ENCODE measurements at places on chromosomes 4 and X.

- DNase-seq: peak; percentile 74
Observed at GRCh38 chr4:188819233-188819632, 680.0 kb downstream of the TRIML1 start.

GRCh38 chrX:18828832-18829404 is 121.5 kb downstream of the PPEF1 start:
- peak; percentile 35 for DNase-seq

- no peak for DNase-seq
Observed at GRCh38 chr4:7087036-7087435, 19.2 kb upstream of the GRPEL1 start.

GRCh38 chr4:41216294-41217019 is 2.1 kb upstream of the APBB2 start:
- DNase-seq: peak; percentile 65

DNA sequence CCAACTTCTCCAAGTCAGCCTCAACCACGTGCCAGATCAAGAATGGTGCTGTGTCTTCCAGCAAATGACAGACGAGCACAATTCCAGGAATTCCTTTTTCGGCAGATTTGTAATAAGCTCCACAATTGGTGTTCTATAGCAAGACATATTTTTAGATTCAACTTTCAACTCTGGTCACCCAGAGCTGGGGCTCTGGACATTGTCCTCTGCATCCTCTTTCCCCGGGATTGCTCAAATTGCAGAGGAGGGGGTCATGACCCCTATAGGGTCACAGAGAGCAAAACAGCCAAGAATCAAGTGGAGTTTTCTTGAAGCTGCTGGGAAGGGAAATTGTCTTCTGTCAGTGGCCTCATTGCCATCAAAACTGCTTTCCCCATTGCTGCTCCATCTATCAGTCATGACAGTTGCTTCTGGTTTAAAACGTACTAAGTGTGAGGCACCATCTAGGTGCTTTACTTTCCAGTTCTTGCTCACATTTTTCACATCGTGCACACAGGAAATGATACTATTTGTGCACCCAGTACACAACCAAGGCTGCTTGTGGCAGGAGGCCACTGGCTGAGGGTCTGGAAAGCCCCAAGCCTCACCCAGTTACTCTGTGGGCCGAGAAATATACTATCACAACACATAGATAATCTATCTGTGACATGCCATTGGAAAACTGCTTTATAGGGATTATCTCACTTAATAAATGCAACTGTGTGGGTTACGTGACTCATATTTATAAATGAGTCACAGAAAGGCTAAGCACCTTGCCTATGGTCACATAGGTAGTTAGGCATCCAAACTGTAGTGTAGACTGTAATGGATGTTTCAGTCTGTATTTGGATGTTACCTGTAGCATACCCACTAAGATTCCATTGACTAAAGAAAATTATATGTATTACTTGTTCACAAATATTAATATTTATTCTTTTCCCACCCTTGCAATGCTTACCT is 91.7 kb upstream of the PHOX2B start:
- DNase-seq: no peak

DNA sequence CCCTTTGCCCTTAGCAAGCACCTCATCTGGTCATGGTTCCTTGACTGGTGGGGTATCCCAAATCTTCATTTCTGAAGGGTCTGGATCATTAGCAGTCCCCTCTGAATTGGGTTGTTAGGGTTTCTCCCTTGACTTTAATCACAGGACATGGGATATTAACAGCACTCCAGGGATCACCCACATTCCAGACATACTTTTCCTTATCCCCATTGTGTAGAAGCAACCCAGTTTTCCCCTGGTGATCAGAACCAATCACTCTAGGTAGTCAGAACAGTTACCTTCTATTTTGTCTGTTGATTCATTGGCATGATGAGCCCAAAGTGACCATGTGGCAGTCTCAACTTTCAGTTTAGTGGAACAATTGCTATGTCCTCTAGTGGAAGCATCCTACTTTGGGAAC is 29.1 kb upstream of the GRSF1 start:
- DNase-seq: no peak

- no peak for DNase-seq
Observed at GRCh38 chrX:14193547-14193946, 163.9 kb upstream of the GEMIN8 start.

DNA sequence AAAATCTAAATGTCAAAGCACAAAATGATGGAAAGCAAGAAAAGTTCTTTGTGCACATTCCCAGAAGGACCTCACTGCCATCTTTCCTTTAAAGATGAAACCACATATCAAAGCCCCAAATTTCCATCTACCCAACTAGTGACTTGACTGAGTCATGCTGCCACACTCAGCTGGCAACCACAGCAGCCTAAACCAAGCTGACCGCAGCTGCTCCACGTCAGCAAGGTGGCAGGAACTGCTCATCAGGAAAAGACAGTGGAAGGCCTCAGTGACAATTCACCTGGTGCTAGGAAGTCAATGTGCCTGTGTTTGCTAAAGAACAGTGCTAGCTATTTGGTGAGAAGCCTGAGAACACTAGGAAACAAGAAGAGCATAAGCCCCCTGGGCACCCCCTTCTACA is 26.1 kb downstream of the ACOX3 start:
- DNase-seq: no peak
